ENCODE measurements at places on chromosomes 1 and 21.

DNA sequence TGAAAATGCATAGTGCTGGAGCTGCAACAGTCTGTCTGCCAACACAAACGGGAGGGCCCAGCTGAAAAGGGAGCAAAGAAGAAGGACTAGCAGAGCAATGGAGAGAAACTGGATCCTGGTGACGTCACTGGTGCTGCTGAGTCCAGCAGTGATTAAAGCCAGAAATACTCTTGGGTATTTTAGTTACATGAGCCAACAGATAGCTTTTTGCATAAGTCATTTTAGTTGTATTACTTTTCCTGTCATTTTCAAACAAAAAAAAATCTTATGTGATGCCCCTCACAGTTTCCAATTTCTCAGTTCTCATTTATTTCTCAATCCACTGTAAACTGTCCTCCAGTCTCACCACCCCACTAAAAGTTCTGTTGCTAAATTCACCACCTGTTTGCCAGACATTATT is 38.7 kb upstream of the NEK7 start:
- DNase-seq = no peak

- DNase-seq = no peak
Measured at GRCh38 chr1:103948526-103948925, 198.8 kb downstream of the AMY1C start.

DNA sequence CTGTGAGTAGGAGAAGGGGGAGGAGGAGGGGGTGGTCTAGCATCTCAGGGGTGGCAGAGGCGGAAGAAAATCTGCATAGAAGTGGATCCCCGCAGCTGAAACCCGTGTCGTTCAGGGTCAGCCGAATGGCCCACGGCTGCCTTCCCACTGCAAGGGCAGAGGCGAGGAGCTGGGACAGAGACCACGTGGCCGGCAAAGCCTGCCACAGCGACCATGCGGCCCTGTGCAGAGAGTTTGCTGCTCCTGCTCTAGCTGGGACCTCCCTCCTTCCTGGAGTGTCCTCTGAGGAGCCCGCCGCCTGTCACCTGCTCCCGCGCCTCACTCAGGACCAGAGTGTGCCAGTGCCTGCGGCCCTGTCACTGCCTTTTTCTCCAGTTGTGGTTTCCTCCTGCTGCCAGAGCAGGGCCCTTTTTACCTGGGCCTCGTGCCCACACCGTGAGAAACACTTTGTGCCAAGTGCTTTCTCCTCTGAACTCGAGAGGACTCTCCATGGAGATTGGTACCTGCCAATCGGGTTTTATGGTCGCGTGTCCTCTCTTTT is 5.4 kb upstream of the TRPM2 start:
- no peak for DNase-seq

DNA sequence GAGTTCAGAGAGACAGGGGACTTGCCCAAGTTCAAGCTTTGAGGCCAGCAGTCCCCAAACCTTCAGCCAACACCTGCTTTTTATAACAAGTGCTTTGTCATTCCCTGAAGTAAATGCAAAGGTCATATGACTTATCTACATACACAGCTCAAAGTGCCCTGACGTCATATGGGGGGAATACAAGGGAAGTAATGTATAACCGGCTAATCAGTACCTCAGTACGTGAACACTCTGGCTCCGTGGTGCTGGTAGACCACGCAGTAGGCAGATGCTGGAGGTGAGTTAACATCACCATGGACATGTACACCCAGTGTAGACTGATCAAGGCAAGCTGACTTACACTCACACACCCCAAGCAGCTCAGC is 60.0 kb downstream of the BACE2 start:
- no peak for DNase-seq

- no peak for DNase-seq
Measured at GRCh38 chr1:240073097-240073496, 18.6 kb upstream of the FMN2 start.

- no peak for DNase-seq
Measured at GRCh38 chr21:35672313-35672712, 388.0 kb downstream of the SETD4 start.

- DNase-seq = no peak
Measured at GRCh38 chr1:6546326-6546725, 8.0 kb downstream of the NOL9 start.

- no peak for DNase-seq
Measured at GRCh38 chr1:235404190-235404589, 37.0 kb downstream of the TBCE start.

GRCh38 chr1:181092056-181092455 is 3.6 kb downstream of the IER5 start:
- no peak for DNase-seq

- no peak for DNase-seq
Measured at GRCh38 chr21:33198346-33199099, 31.2 kb upstream of the IFNAR2 start.

GRCh38 chr1:88608139-88608943 is 75.7 kb upstream of the PKN2 start:
- no peak for DNase-seq

DNA sequence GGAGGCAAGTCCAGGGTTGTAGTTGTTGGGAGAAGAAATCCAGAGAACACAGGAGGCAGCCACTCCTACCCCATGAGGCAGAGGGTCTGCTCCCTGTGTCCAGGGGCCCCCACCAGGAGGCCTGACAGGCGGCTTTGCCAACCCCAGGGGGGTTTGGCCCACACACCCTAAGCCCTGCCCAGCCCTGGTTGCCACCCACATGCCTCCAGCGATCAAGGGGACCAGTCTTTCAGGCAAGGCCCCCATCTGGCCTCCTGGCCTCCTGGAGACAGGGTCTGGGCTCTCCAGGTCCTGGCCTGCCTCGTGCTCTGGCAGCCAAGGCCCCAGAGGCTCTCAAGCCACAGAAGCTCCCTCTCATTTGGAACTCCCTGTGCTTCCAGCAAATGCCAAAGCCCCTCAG is 38.5 kb downstream of the SDC3 start:
- DNase-seq = no peak

GRCh38 chr1:148435406-148435805 is 47.7 kb downstream of the PPIAL4G start:
- no peak for DNase-seq

DNA sequence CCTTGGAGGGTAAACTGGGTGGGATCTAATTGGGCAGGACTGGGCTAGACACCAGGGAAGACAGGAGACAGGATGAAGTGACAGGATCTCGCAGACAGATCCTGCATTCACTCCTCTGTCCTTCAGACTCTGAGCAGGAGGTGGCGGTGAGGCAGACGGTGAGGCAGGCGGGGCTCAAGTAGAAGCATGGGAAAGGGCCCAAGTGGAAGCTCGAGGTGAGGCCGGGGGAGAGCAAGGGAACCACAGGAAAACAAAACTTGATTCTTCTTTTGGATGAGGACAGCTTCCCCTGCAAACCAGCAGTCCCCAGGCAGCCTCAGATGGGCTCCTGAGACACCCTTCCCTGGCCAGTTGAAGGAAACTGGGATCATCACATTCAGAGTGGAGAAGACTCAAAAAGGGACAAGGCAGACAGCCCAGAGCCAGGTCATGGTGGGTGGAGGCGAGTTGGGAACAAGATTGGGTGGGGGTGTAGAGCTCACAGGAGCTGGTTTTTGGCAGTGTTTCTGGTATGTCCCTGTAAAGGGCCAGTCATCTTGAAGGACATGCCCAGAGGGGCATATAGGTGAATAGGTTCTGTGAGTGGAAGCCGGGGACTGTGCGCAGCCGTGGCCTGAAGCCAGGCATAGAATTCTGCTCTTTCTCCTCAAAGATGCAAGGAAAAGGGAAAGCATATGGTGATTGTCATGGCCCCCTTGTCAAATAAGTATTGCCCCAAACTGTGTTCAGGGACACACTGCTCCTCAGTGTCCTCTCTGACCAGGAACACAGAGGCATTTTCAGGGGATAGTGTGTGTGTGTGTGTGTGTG is 18.0 kb downstream of the INKA2 start:
- no peak for DNase-seq

- no peak for DNase-seq
Measured at GRCh38 chr21:25997788-25998611, 172.6 kb downstream of the APP start.

DNA sequence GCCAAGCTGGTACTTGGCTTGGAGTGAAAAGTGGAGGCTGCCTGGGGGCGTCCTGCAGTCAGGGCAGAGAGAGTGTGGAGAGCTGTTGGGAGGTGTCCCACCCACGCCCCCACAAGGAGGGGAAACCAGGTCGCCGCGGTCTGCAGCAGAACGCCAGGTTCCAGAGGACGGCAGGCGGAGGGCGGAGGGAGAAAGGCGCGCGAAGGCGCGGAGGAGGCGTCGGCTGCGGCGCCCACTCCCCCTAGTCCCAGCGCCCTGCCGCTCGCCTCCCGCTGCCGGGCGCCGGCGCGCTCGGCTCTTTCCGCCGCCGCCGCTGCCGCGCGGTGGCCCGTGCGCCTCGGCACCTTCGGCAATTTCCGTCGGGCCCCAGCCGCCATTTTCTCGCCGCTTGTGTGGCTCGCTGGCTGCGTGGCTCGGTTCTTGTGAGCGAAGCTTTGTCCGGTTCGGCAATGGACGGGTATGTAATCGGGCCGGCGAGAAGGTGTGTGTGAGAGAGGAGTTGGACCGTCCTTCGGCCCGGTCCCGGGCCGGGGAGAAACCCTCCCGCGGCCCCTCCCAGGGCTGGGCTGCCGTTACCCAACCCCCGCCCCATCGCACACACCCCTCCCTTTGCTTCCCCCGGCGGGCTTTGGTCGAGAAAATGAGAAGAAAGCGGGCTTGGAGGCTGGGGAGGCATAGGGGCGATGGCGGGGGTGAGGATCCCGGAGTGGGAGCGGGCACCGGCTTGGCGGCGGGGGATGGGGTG is at the start of gene PTBP2:
PTBP2 (plus strand) TSS at position 369 of the 745 bp plus-strand sequence; CDS start at position 450, 81 bp downstream.
- DNase-seq = peak; percentile 60

DNA sequence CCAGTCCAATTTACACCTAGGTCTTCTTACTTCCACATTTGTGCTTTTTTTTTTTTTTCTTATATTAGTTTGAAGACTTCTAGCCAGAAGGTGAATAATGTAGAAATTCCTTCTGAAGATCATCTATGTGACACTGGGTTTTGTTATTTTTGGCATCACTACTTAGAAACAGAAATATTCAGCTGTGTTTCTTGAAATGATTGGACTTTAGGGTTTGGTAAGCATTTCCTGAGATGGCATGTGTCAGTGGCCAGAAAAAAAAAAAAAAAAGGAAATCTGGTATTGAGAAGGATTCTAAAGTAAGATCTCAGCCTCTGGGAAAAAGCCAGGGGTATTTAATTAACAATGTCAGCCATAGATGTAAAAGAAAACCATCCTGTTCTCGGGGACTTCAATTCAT is 43.4 kb upstream of the LRRC8C start:
- DNase-seq = no peak

DNA sequence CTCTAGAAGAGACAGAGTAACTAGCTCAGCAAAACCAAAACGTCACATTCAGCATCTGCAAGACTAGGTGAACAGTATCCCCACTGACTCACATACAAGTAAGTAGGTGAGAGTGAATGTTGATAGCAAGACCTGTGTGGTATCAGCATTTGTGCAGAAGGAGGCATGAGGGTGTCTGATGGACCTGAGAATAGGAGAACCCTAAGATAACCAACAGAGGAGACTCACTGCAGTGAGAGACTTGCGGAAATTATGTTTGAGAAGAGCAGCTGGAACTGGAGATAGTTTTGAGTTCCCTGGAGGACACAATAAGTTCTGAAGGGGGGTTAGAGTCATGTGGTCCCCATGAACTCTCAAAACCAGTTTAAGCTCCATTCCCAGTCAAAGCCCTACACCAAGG is 59.1 kb downstream of the DYRK1A start:
- DNase-seq = no peak

DNA sequence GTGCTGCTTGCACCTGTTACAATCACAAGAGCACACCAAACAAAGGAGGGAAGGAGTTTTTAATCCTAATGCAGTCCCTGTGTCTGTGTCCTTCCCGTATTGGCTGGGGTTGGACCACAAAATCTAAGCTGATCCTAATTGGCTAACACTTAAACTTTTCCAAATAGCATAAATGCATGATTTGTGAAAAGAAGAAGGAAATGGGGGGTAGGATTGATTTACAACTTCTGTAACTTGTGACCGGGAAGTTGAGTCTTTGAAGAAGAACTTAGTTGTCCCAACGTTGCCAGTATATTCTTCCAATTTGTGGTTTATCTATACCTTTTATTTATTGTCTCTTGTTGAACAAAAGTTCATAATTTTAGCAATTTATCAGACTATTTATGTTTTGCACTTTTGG is 11.8 kb upstream of the IPP start:
- DNase-seq = no peak

DNA sequence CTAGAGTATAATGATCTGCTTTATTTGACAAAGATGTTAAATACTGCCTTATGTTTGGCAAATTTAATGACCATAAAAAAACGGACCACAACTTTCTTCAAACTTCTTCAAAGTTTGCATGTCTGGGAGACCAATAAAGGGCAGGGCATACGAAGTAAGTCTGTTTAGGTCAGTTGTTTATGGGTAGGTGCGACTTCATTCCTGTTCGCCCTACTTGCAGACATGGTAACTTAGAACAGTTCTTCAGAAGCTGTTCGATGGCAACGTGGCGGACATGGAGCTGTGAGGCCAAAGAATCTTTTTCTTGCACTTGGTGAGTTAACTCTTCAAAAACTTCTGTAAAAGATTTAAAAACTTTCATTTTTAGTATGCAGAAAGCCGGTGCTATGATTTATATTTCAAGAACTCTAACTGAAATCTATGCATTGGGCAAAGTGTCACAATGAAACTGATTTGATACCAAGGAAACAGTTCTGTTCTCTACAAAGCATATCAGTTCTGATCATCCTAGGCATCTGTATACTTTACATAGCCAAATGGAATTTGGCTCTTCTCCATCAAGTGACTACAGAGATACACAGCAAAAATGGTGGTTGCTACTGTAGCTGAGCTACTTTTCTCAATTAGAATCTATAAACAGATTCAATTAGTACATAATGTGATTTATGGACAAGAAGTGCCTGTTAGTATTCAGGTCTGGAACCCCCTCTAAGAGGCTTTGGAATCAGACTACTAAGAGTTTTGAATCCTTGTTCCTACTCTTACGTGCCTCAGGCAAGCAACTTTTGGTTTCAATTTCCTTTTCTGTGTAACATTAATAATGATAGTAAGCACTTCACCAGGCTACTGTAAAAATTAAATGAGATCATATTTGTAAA is 25.7 kb downstream of the C21orf91 start:
- DNase-seq = no peak

GRCh38 chr1:179820226-179820970 is 57.2 kb downstream of the TOR1AIP2 start:
- DNase-seq = no peak

GRCh38 chr1:47524272-47524671 is 86.4 kb downstream of the FOXD2 start:
- no peak for DNase-seq

DNA sequence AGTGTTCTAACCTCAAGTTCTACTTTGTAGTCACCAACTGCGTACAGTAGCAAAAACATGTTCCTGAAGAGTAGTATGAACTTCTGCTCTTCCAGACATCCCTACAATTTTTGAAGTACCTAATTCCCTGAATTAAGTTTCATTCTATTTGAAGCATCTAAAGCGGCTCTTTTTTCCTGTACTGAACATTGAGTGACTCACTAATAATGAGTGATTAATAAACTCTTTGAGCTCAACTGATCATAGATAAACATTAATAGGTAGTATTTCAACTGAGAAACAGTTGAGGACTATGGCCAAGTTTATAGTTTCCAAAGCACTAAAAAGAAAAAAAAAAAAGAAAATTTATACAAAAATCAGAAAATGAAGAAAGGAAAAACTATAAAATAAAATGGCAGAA is 683.1 kb downstream of the LTN1 start:
- no peak for DNase-seq
